ENCODE measurements at places on chromosomes 7 and 10.

- DNase-seq: no peak
Measured at GRCh38 chr10:61465171-61465496, 12.0 kb upstream of the TMEM26 start.

GRCh38 chr7:140209866-140210609 lies 33.3 kb upstream of the KDM7A start:
- no peak for DNase-seq

DNA sequence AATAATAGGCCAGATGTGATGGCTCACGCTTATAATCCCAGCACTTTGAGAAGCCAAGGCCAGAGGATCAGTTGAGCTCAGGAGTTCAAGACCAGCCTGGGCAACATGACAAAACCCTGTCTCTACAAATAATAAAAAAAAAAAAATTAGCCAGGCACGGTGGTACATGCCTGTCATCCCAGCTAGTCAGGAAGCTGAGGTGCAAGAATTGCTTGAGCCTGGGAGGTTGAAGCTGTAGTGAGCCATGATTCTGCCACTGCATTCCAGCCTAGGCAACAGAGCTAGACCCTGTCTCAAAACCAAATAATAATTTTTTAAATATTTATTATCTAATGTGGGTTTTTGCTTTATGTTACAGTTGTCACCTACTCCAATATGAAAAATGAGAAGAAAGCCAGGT lies 178.9 kb downstream of the ADK start:
- DNase-seq: no peak

DNA sequence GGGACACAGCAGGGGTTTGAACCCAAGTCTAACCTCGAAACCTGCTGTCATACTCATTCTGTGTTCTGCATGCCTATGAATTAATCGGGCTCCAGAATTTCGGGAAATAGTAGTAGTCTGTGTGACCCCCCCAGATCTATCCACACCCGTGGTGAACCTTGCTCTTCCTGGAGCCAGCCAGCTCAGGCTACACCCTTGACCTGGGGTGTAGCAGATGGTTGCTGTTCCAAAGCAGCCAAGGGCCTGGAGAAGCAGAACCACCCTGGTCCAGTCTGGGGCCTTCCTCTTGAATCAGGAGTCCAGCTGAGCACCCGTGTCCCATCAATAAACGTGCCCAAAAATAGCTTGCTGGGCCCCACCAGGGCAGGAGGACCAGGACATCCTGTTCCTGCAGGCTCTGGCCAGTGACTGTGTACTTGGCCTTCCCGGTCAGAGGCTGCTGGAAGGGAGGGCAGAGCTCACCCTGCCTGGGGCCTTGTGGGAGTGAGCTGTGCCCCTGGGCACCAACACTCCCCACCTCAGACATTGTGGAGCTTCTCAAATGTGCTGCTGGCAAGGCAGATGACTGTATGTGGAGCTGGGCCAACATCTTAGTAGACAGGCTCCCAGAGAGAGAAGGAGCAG lies 101.2 kb upstream of the ZNF716 start:
- DNase-seq: no peak

DNA sequence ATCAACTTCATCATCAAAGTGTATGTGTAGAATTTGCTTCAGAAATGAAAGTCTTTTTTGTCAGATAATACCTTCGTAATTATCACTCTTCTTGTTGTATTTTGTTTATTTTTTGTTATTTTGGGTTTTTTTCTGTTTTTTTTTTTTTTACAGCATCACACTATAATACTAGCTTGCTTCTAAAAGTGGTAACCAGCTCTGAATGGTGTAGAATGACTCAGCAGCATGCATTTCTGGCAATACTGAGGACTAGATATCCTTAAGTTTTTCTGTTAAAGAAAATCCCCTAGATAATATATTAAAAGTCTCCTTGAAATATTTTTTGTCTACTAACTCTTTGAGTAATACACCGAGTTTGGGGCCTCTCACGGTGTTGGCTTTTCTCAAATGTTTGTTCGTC lies 109.1 kb downstream of the LMBR1 start:
- no peak for DNase-seq

GRCh38 chr10:106577266-106577665 lies 587.2 kb downstream of the SORCS1 start:
- DNase-seq: no peak

DNA sequence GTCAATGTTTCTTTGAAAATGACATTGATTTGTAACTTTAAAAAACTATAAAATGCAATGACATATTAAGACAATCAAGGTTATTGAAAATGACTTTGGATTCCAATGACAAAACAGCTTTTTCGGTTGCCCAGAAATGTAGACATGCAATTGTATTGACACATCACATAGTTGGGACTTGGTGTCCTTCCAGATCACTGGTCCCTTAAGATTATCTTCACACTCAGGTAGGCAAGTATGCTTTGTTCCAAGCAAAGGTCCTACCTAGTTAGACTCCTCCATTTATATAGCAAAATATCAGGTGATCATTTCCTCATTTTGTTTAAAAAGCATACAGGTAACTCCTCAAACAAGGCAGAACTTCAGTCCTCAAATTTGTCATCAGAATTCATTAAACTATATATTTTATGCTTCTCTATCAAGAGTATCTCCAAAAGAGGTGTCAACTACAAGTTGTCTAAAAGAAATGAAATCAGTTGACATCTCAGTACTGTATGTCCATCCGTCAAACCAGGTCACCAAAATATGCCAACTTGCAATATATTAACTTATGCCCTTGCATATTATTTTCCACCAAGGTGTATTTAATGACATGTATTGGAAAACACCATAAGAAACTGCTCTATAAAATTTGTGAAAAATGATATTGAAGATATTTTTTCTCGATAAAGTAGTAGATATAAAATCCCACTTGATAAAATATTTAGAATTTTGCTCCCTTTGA lies 64.6 kb downstream of the TSPAN12 start:
- DNase-seq: no peak

- no peak for DNase-seq
Measured at GRCh38 chr7:5450549-5451327, 27.1 kb upstream of the TNRC18 start.

DNA sequence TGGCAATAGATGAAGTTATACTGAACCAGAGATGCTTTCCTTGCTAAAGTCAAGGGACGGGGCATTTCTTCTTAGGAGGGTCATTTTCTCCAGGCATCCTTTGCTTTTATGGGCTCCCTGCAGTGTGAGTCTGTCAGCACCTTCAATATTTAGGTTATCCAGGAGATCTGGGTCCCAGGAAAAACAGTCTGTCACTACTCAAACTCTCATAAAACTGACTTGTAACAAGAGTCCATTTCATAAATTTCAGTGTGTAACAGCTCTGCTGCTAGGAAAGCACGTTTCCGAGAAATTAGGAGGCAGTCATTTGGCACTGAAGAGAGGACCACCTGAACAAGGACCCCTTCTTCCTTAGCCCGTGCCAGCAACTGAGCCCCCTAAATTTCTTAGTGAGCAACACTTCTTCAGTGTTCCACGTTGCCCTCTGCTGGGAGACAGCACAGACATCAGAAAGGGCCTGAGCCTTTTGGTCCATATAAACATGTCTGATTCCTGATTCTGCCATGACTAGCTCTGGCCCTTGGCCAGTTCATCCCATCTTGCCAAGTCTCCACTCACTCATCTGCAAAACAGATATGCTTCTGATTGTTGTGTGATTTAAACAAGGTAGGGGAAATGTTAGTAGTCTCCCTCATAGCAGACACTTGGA lies 7.2 kb downstream of the GCC1 start:
- no peak for DNase-seq

DNA sequence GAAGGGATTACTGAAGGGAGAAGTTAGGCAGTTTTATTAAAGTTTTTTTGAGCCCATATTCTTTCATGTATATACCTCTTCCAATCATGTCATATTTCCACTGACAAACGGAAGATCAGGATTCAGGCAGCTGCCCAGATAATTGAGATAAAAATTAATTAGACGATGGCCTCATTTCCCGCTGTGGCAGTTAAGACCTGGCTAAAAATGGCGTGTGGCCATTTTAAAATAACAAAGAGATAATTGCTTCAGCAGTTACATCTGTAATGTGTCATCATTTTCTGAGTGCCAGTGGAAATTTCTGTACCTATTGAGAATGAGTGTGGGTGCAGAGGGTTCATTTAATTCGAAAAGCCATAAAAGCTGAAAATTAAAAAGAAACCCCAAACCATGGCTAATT lies 215.1 kb downstream of the STK31 start:
- no peak for DNase-seq

DNA sequence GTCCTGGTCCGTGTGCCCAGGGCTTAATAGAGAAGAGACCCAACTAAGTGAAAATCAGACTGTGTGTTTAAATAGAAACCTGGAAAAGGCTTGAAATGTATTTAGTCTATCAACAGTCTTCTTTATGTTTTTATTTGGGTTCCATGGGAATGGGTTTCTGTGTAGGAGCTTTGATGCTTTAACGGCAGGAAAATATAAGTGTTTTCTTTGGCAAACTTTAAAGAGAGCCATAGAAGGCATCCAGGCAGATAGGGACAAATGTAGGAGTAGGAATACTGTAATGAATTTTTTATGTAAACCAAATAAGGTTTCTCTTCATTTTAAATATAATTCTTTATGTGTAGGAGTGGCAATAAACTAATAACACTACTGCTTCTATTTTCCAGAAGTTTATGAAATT lies 989.0 kb downstream of the GATA3 start:
- DNase-seq: no peak

DNA sequence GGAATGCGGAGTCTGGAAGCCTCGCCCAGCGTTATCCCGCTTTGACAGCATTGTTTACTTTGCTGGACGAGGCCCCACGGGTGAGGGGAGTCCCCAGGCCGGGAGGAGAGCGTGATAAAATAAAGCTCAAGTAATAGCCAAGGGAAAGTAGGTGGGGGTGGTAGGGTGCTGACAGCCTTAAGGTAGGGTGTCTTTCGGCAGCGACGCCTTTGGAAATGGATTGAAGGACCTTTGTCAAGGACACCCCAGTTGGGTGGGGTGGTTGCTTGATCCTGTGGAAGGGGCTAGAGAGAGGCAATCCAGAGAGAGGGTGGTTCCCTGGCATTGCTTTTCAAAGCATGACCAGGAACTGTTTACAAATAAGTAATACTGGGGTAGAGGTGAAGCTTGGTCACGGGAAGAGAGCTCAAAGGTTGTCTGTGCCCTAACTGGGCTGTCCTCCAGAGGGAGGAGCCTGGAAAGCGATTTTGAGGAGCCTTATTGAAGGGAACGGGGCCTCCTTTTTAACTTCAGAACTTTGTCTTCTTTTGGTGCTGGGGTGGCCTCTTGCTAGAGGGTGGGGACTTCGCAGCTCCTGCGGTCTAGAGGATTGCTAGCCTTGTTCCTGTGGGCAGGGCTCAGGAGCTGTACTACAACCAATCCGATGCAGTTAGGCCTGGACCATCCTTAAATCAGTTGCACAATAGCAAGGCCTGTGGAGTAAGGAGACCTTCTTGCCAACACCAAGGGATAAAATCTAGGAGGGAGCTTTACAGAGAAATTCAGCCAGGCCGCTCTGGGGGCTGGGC lies 1.3 kb downstream of the EIF4EBP2 start:
- no peak for DNase-seq

DNA sequence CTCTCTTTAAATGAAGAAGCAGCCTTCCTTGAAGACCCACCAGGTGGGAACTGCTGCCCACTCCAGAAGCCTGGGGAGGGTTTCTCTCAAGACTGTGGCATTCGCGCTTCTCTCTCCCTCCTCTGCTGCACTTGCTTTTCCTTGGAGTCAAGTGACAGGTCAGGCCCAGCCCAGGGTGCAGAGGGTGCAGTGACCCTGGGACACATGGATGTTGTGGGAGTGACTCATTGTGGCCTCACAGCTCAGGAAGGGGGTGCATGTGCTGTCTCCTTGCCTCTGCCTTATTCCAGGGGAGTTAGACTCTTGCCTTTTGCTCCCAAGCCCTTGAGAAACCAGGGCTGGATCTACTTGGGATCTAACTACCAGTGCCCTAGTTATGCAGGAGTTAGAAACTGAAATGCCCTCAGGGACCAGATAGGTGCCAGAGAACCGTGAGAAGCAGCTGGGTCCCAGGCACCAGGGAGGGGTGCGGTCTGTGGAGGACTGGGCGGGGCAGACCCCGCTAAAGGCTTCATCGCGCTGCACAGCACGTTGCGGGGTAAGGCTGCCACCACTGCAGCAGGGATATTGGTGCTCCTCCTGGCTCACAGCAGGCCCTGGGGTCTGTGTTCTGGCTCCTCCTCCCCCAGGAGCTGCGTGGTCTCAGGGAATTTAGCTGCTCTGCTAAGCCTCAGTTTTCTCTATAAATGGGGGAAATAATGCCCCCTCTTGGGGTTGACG lies 11.4 kb downstream of the FAM241B start:
- no peak for DNase-seq

DNA sequence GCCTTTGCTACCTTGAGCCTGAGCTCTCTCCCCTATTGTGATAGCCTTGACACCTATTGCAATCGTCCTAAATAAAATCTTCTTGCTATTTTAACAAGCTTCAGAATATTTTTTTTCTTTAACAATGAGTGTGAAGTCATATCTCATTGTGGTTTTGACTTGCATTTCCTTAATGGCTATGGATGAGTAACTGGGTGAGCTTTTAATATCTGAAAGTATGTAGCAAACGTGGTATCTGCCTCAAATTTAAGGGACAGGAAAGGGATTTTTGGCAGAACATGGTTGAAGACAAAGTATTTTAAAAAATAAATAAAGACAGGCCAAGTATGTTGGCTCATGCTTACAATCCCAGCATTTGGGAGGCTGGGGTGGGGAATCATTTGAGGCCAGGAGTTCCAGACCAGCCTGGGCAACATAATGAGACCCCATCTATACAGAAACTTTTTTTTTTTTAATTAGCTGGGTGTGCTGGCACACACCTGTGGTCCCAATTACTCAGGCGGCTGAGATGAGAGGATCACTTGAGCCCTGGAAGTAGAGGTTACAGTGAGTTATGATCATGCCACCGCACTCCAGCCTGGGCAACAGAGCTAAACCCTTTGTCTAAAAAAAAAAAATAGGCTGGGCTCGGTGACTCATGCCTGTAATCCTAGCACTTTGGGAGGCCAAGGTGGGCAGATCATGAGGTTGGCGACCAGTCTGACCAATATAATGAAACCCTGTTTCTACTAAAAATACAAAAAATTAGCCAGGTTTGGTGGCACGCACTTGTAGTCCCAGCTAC lies 319.3 kb upstream of the NRP1 start:
- no peak for DNase-seq

- no peak for DNase-seq
Measured at GRCh38 chr10:75405598-75406461, 4.3 kb upstream of the ZNF503 start.

Measured in osteocyte (in vitro differentiated cells).